Testis (tissue), 5 donors: ENCODE measurements at places on chromosomes 11 and 22. TPM values are rescaled to one million over a fixed set of nuclear protein-coding genes. Genes with fewer than 3 reads are reported as not detected.
A peak's percentile ranks its signal among the peaks of the same experiment; 100 is the strongest.

GRCh38 chr11:33179348-33179803, 18.1 kb upstream of the CSTF3 start:
- H3K4me1 ChIP-seq, result no peaks in the 10 kb centered on the region
- H3K27me3 ChIP-seq, result no peaks in the 10 kb centered on the region
- no peak overlapping the region for H3K27ac ChIP-seq
- no peak overlapping the region for H3K4me3 ChIP-seq
- no peak for DNase-seq

- no peak overlapping the region for H3K27ac ChIP-seq
- no peaks in the 10 kb centered on the region for H3K27me3 ChIP-seq
- no peaks in the 10 kb centered on the region for H3K36me3 ChIP-seq
- peaks cover 11% of the 10 kb centered on the region for H3K4me1 ChIP-seq
- H3K4me3 ChIP-seq, result no peak overlapping the region
These were observed 64.7 kb upstream of the CD5 start for GRCh38 chr11:61037441-61038093.

GRCh38 chr11:57972013-57972367, 51.7 kb upstream of the OR9Q1 start:
- H3K27me3 ChIP-seq, result no peaks in the 10 kb centered on the region
- peak overlapping the region; percentile 70 for H3K27ac ChIP-seq
- no peak overlapping the region for H3K4me3 ChIP-seq
- H3K4me1 ChIP-seq, result peaks cover 12% of the 10 kb centered on the region
- peak; percentile 56 for DNase-seq

DNA sequence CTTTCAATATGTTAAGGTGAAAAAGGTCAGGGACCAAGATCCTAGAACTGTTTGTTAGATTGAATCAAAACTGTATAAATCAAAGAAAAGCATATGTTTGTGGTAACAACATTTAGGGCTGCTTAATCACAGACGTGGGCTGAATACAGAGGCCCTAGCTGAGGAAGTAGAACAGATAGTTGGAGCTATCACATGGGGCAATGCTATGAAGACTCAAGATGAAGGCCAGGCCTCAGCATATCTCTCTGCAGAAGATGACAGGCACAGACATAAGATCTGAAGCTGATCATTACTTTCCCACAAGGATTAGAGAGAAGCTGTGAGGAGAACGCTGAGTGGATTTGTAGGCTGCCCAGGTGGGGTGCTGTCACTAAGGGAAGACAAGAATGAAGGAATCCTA, 158.6 kb upstream of the CARD18 start:
- no peak for DNase-seq
- no peak overlapping the region for H3K4me3 ChIP-seq
- no peaks in the 10 kb centered on the region for H3K27me3 ChIP-seq

- H3K27me3 ChIP-seq, result no peaks in the 10 kb centered on the region
- peaks cover 39% of the 10 kb centered on the region for H3K4me1 ChIP-seq
- peak; percentile 50 for DNase-seq
- no peak overlapping the region for H3K4me3 ChIP-seq
- H3K36me3 ChIP-seq, result no peaks in the 10 kb centered on the region
These were observed 28.8 kb downstream of the DKK3 start for GRCh38 chr11:11979488-11980117.

- H3K36me3 ChIP-seq, result no peaks in the 10 kb centered on the region
- H3K4me3 ChIP-seq, result no peak overlapping the region
- no peak overlapping the region for H3K27ac ChIP-seq
- DNase-seq, result no peak
- no peaks in the 10 kb centered on the region for H3K27me3 ChIP-seq
These were observed 14.0 kb upstream of the CHKA start for GRCh38 chr11:68135161-68135560.

GRCh38 chr11:123020968-123021367, 39.3 kb upstream of the BSX start:
- no peaks in the 10 kb centered on the region for H3K4me1 ChIP-seq
- no peak overlapping the region for H3K4me3 ChIP-seq
- no peak overlapping the region for H3K27ac ChIP-seq
- peak; percentile 49 for DNase-seq
- H3K27me3 ChIP-seq, result no peaks in the 10 kb centered on the region
- H3K36me3 ChIP-seq, result no peaks in the 10 kb centered on the region

DNA sequence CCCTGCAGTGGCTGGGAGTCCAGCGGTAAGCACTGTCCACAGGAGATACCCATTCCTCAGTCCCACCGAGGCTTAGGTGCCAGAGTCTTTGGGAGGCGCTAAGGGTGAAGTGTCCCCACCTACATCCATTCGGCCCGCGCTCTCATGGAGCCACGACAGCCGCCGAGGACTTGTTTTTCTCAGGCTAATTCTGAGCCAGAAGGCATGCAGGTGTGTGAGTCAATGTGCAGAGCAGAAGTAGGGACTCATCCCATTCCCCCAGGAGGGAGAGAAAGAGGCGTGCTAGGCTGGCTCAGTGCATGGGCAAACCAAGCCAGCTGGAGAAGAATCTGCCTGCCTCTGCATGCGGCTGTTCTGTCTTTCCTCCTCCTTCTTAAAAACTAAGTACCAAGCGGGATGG, 46.6 kb downstream of the KCNC1 start:
- H3K36me3 ChIP-seq, result no peaks in the 10 kb centered on the region
- no peaks in the 10 kb centered on the region for H3K4me1 ChIP-seq
- H3K4me3 ChIP-seq, result no peak overlapping the region
- H3K27me3 ChIP-seq, result no peaks in the 10 kb centered on the region

GRCh38 chr22:24304062-24304675, 33.5 kb downstream of the SPECC1L start:
- no peaks in the 10 kb centered on the region for H3K36me3 ChIP-seq
- no peak for DNase-seq
- H3K27me3 ChIP-seq, result no peaks in the 10 kb centered on the region
- no peak overlapping the region for H3K4me3 ChIP-seq
- no peak overlapping the region for H3K27ac ChIP-seq

- H3K27me3 ChIP-seq, result no peaks in the 10 kb centered on the region
- H3K4me1 ChIP-seq, result no peaks in the 10 kb centered on the region
- peak overlapping the region; percentile 49 for H3K4me3 ChIP-seq
- H3K27ac ChIP-seq, result no peak overlapping the region
- no peak for DNase-seq
These were observed 34.3 kb upstream of the PRODH start for GRCh38 chr22:18970176-18970947.

DNA sequence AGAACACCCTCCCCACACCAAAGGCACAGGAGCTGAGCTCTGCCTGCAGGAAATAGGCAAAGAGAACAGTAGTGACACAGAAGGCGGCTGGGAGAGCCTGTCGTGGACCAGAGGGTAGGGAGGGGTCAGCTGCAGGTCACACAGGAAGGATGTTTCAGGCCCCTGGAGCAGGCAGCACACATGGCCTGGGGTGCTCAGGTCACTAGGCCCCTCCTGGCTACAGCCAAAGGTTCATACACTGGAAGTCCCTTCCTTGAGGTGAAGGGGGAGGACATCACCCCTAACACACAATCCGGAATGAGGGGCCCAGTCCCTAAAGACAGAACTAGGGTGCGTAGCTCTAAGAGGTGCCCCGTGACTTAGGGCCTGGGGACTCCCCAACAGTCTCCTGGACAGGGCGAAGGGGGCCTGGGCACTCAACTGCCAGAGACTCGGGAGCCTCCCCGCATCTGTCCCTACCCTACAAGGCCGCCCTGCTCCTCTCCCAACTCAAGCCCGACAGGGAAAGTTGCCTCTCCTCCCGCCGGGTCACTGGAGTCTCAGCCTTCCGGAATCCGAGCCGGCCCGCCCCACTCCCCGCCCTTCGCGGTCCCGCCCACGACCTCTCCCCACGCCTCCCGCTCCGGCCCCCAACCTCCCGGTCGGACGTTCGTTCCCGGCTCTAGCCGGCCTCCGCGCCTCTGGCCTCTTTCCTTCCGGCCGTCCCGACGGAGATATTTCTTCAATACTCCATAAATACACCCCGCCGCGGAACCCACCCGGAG, at the start of gene CYB5R2:
CYB5R2 (minus strand) TSS at position 541 of the 764 bp plus-strand sequence. CDS start 675 bp downstream, outside the sequence.
- H3K27ac ChIP-seq, result peak within 1 kb of the TSS; percentile 85
- no peaks in the 10 kb centered on the region for H3K27me3 ChIP-seq
- H3K4me3 ChIP-seq, result peak within 1 kb of the TSS; percentile 84
- H3K36me3 ChIP-seq, result no peaks in the 10 kb centered on the region

- peaks cover 3% of the 10 kb centered on the region for H3K4me1 ChIP-seq
- no peak overlapping the region for H3K4me3 ChIP-seq
- no peak for DNase-seq
- no peaks in the 10 kb centered on the region for H3K36me3 ChIP-seq
These were observed 4.1 kb downstream of the NPTXR start for GRCh38 chr22:38839686-38840085.

- no peaks in the 10 kb centered on the region for H3K36me3 ChIP-seq
- H3K27me3 ChIP-seq, result no peaks in the 10 kb centered on the region
- DNase-seq, result peak; percentile 86
- H3K4me3 ChIP-seq, result no peak overlapping the region
- no peak overlapping the region for H3K27ac ChIP-seq
- H3K4me1 ChIP-seq, result no peaks in the 10 kb centered on the region
These were observed 59.4 kb upstream of the A4GALT start for GRCh38 chr22:42780070-42780540.

- H3K36me3 ChIP-seq, result no peaks in the 10 kb centered on the region
- no peak overlapping the region for H3K4me3 ChIP-seq
- peaks cover 32% of the 10 kb centered on the region for H3K4me1 ChIP-seq
- H3K27me3 ChIP-seq, result no peaks in the 10 kb centered on the region
- DNase-seq, result no peak
- no peak overlapping the region for H3K27ac ChIP-seq
These were observed 89.2 kb downstream of the GALNT18 start for GRCh38 chr11:11532574-11532973.

DNA sequence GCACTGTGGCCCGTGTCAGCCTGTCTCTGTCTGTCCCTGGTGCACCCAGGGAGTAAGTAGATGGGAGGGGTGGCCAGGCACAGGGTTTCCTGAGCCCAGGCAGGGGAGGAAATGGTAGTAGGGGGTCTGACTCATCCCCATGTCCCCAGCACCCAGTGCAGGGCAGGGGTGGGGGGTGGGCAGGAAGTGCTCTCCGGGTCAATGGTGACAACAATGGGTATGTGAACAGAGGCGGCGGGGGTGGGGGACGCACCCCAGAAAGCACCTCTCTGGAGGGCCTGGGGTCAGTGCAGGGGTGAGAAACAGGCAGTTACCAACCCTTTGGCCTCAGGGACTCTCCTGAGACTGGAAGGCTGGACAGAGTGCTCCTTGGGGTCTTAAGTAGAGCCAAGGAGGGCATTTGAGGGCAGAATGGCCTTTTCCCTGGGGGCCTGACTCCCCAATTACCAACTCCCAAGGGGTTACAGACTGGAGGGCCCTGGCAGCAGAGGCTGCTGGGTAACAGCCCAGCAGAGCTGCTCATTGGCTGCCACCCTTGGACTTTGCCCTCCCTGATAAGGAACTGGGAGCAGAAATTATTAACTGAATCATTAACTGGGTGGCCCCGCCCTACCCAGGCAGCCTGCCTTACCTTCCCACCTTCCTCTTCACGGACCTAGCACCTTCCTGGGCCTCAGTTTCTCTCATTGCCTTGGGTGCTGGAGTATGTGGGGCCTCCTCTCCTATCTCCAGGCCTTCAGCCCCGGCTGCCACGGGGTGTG, 4.2 kb downstream of the MYRF start:
- H3K27me3 ChIP-seq, result no peaks in the 10 kb centered on the region
- no peak overlapping the region for H3K27ac ChIP-seq
- DNase-seq, result no peak
- no peaks in the 10 kb centered on the region for H3K4me1 ChIP-seq
- H3K4me3 ChIP-seq, result no peak overlapping the region
- no peaks in the 10 kb centered on the region for H3K36me3 ChIP-seq

DNA sequence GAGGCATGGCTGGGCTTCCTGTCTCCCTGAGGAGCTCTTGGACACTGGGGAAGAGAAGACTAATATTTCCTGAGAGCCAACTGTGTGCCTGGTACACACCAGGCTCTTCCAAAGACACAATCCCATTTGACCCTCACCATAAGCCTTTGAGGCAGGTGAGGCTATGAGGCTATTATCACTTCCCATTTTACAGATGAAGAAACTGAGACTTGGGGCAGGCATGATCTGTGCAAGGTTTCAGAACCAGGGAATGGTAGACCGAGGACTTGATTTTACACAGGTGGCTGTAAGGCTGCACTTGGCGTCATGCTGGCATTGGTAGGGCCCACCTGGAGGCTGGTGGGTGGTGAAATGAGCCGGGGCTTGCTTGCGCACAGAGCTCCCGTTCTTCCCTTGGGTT, 90.8 kb downstream of the LRRC32 start:
- DNase-seq, result no peak
- H3K4me3 ChIP-seq, result no peak overlapping the region
- H3K27me3 ChIP-seq, result no peaks in the 10 kb centered on the region
- no peak overlapping the region for H3K27ac ChIP-seq
- peaks cover 4% of the 10 kb centered on the region for H3K4me1 ChIP-seq
- no peaks in the 10 kb centered on the region for H3K36me3 ChIP-seq

DNA sequence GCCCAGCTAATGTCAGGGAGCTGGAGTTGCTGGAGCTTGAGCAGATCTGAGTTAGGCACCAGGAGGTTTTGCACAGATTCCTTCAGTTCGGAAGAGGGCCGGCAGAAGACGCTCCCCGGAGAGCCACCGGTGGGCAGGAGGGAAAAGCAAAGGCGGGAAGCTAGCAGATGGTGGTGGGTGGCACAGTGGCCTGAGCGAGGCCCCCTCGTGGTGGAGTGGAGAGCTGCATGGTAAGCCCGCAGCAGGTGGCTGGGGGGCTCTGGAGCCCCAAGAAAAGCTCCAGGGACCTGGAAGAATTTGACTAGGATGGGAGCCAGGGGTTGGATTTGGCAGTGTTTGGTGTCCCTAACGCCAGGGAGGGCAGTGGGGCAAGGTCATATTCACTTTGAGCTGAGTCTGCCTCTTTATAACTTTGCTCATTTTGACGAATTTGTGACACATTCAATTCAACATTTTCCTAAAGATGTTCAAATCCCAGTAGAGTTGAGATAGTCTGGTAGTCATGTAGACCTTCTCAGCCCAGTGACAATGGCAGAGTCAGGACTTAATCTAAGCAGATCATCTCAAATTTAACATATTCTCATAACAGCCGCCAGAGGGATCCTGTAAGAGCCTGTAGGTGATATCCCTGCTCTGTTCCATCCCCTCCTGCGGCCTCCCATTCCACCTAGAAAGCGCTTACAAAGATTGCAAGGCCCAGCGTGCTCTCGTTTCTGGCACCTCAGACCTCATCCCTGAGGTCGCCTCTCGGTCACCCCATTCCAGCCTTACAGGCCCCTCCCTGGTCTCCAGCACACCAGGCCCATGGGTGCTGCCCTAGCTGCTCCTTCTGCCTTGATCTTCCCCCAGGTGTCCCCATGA, 57.9 kb downstream of the TRIM29 start:
- H3K36me3 ChIP-seq, result no peaks in the 10 kb centered on the region
- no peak overlapping the region for H3K27ac ChIP-seq
- H3K4me1 ChIP-seq, result peaks cover 9% of the 10 kb centered on the region
- peak; percentile 44 for DNase-seq
- no peak overlapping the region for H3K4me3 ChIP-seq

GRCh38 chr22:46287873-46288751, 8.6 kb upstream of the GTSE1 start:
- no peaks in the 10 kb centered on the region for H3K36me3 ChIP-seq
- no peak overlapping the region for H3K4me3 ChIP-seq
- no peaks in the 10 kb centered on the region for H3K27me3 ChIP-seq
- H3K4me1 ChIP-seq, result no peaks in the 10 kb centered on the region

GRCh38 chr11:45698777-45699497, 33.5 kb upstream of the CHST1 start:
- no peaks in the 10 kb centered on the region for H3K4me1 ChIP-seq
- H3K27ac ChIP-seq, result no peak overlapping the region
- H3K27me3 ChIP-seq, result no peaks in the 10 kb centered on the region
- no peaks in the 10 kb centered on the region for H3K36me3 ChIP-seq
- DNase-seq, result no peak

CHEK1 gene
- 11.5 TPM for total RNA-seq

XNDC1N gene
- 9.0 TPM for total RNA-seq

IL10RA gene
- total RNA-seq, result 7.6 TPM

OR51I1 gene
- total RNA-seq, result 1.1 TPM

MYO7A gene
- total RNA-seq, result 161 TPM

TUB gene
- total RNA-seq, result 16.5 TPM

NCR3LG1 gene
- total RNA-seq, result 10.0 TPM

WNT11 gene
- total RNA-seq, result 2.8 TPM

TRIM6 gene
- 10.6 TPM for total RNA-seq

MS4A3 gene
- total RNA-seq, result 1.7 TPM

C22orf42 gene
- 15.6 TPM for total RNA-seq

OR4D5 gene
- total RNA-seq, result 5.5 TPM
